Esophagus squamous epithelium (tissue), 5 donors: ENCODE measurements at places on chromosomes 3 and 15.

DNA sequence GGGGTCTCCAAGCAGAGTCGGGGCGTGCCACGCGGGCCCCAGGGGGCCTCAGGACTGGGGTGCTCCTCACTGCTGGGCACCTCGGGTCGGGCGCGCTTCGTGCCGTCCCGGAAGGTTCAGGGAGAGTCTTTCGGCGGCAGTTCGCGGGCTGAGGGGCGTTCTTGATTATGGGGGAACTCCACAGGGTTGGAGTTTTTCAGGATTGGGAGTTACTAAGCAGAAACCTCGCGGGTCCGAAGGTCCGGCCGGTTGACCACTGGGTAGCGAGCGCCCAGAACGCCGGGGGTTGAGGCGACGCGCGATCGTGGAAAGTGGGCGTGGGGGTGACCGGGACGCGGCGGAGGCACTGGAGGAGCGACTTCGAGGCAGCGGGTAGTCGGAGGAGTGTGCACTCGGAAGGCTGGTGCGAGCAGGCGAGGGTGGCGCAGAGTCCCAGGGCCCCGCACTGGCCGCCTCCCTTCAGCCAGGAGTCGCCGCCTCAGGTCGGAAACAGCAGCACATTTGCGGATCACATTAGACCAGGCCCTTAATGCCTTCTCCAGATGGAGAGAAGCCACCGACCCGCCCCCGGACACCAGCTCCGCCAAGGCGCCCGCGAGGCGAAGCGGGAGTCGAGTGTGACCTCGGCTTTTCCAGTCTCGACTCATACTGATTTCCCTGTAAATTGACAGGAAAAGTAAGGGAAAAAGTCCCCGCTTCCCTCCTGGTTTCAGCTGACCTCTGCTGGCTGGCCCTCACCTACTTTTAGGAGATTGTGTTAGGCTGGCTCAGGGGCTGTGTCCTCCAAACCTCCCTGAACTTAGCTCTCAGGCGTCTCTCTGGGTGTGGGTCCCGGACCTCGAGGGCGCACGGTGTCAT lies 685 bp downstream of the ADAMTSL3 start:
- DNase-seq: no peak

DNA sequence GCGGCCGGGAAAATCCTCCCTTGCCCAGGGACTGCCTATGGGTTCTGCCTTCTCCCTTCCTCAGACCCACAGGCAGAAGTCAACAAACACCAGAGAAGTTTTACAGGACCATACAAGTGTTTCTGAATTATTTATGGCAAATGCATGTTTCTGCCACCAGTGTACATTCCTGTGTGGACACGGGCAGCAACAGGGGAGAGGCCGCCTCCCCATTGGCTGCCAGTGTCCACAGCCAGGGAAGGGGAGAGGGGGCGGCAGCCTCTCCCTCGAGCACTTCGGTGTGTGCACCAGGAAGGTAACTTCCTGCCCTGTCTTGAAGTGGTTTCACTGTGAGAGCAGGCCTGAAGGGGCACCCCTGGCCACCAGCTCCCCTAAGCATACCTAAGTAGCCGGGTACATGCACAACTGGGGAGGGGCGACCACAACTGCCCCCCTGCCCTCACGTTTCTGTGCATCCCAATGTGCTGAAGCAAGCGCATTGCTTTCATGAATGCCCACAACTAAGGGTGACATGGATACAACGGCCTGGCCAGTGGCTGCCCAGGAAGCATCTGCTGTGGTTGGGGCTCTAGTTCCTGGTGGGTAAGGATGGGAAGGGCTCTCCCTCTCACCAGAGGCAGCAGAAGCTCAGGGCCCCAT lies 14.8 kb upstream of the SHISA5 start:
- no peak for DNase-seq

GRCh38 chr3:170079536-170080165 lies 41.9 kb downstream of the GPR160 start:
- no peak for DNase-seq

- DNase-seq: no peak
Measured at GRCh38 chr3:13619661-13620230, 70.8 kb downstream of the FBLN2 start.

GRCh38 chr3:48708481-48708889 lies 8.5 kb downstream of the IP6K2 start:
- DNase-seq: no peak

DNA sequence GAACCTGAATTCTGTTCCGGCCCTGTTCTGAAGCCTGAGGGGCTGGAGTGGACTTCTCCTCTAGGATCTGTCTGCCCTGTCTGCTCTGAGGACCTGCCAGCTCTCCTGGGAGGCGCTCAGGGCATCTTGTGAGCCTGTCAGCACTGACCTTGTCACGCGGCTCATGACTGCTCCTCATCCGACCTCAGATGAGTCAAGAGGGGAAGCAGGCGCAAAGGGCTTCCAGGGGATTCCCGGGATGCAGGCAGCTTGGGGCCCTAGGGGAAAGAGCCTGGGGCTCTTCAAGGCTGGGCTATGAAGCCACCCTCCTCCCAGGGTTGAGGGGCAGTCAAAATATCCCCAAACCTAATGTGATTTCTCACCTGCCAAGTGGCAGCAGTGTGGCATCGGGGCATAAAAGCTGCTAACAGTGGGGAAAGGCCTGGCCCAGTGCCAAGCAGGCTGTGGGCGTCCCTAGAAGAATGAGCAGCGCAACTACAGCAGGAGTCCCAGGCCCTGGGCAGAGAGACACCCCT lies 27.6 kb upstream of the ANKDD1A start:
- DNase-seq: no peak

GRCh38 chr15:47794252-47794914 lies 77.1 kb downstream of the SEMA6D start:
- no peak for DNase-seq

- DNase-seq: no peak
Measured at GRCh38 chr3:86051058-86051457, 939.9 kb downstream of the VGLL3 start.

DNA sequence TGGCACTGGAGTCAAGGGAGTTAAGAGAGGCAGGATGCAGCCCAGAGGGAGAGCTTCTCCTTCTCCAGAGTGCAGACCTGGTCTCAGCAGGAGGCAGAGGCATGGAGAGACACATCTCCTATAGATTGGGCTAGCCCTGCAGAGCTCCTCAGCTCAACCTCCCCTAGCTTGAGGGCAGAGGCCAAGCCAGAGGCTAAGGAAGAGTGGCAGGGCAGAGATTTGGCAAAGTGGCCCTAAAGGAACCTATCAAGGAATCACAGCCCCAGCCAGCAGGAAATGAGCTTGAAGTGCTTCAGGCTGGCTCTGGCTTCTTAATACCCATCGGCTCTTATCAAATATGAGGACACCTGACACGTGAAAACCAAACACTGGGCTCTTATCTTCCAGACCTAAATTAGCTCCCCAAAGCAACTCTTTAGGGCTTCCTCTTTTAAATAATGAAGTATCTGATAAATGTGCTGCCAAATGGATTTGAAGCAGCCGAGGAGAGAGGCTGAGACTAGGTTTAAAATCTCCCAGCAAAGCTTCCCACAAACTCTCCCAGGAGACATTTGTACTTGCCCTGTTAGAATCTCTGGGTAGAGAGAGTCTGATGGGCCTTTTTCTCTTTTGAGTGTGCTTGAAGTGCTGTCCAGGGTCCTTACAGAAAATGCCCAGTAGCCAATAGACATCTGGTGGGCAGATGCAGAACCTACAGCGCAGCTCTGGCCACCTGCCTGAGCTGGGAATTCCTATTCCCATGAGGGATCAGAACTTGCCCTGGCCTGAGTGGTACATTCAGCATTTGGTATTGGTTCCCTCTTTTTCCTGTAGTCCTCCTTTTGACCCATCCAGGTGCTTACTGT lies 271.4 kb downstream of the CLSTN2 start:
- DNase-seq: no peak

- DNase-seq: no peak
Measured at GRCh38 chr3:20250786-20251185, 64.8 kb upstream of the SGO1 start.

DNA sequence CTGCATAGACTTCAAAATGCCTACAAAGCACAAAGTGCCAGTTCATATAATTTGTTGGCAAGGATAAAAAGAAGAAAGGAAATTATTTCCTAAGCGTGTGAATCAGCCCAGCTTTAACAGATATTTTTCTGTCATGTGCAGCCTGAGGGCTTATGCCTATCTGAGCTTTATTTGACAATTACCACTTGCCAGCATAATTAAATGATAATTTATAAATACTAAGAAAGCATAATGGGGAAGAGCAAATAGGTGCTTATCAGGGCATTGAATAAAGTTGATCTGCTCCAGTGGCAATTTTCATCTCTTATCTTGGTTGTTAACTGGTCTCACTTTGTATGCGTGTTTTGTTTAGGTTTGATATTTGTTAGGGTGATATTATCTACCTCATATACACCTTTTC lies 313.4 kb upstream of the DNAJC19 start:
- no peak for DNase-seq

DNA sequence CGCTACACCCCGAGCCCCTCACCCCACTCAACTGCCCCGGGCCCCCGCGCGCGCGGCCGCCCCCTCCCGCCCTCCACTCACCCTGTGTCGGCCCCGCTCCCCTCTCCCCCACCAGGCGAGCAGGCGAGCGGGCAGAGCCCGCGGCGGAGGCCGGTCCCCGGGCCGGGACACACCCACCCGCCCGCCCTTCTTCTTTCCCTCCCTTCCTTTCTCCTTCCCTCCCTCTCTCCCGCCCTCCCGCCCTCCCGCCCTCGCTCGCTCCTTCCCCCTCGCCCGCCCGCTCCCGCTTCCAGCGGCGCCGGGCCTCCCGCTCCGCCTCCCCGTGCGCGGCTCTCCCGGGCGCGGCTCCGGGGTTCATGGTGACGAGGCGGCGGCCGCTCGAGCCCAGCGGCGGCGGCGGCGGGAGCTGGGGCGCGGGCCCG lies at the start of gene CTDSPL:
TSS of gene CTDSPL (plus strand) at position 261 of the 422 bp plus-strand sequence. CDS start 320 bp downstream, outside the sequence.
- no peak for DNase-seq

DNA sequence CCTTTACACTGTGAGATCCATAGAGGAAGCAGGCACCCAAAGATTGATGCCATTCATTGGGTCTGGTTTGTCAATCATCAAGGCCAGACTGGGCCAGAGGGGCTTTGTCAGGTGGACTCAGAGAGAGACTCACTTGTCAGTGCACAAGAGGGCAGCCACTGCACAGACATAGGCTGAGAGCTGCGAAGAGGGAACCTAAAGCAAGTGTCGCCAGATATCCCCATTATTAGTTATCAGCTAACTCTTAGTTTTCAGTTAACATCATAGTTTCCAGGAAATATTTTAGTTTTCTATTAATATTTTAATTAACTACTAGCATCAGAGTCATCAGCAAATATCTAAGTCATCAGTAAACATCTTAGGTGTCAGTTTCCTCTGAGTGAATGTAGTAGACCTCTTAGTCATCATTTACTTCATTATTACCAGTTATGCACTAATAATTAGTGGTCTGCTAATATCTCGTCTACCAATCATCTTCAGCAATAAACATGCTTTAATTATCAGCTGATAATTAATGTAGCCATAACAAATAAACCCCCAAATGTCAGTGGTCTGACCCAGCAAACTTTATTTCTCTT lies 41.7 kb upstream of the LIMD1 start:
- no peak for DNase-seq

GRCh38 chr15:31461375-31461774 lies 134.7 kb downstream of the KLF13 start:
- DNase-seq: no peak

GRCh38 chr3:125192190-125193035 lies 20.1 kb downstream of the SLC12A8 start:
- no peak for DNase-seq

DNA sequence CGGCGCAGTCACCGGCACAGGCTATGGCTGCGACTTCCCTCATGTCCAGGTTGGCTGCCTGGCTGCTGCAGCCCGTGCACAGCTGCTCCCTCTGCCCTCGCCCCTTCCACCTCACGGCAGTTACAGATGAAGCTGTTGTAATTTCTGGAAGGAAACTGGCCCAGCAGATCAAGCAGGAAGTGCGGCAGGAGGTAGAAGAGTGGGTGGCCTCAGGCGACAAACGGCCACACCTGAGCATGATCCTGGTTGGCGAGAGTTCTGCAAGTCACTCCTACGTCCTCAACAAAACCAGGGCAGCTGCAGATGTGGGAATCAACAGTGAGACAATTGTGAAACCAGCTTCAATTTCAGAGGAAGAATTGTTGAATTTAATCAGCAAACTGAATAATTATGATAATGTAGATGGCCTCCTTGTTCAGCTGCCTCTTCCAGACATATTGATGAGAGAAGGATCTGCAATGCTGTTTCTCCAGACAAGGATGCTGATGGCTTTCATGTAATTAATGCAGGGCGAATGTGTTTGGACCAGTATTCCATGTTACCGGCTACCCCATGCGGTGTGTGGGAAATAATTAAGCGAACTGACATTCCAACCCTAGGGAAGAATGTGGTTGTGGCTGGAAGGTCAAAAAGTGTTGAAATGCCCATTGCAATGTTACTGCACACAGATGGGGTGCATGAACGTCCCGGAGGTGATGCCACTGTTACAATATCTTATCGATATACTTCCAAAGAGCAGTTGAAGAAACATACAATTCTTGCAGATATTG lies 13.2 kb upstream of the GNB4 start:
- DNase-seq: no peak

GRCh38 chr15:67077641-67078215 lies 12.3 kb downstream of the SMAD3 start:
- DNase-seq: no peak

- DNase-seq: no peak
Measured at GRCh38 chr3:37329465-37329864, 155.1 kb upstream of the LRRFIP2 start.

- no peak for DNase-seq
Measured at GRCh38 chr3:101950985-101951733, 101.8 kb downstream of the NFKBIZ start.

DNA sequence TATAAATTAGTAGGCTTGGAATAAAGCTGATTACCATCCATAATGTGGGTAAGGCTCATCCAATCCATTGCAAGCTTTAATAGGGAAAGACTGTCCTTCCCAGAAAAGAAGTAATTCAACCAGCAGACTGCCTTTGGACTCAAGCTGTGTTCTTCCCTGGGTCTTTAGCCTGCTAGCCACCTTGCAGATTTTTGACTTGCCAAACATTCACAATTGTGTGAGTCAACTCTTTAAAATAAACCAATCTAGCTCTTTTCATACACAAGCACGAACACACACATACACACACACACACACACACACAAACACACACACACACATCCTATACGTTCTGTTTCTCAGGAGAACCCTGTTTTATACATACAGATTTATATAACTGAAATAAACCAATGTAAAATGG lies 248.1 kb downstream of the NAALADL2 start:
- no peak for DNase-seq

DNA sequence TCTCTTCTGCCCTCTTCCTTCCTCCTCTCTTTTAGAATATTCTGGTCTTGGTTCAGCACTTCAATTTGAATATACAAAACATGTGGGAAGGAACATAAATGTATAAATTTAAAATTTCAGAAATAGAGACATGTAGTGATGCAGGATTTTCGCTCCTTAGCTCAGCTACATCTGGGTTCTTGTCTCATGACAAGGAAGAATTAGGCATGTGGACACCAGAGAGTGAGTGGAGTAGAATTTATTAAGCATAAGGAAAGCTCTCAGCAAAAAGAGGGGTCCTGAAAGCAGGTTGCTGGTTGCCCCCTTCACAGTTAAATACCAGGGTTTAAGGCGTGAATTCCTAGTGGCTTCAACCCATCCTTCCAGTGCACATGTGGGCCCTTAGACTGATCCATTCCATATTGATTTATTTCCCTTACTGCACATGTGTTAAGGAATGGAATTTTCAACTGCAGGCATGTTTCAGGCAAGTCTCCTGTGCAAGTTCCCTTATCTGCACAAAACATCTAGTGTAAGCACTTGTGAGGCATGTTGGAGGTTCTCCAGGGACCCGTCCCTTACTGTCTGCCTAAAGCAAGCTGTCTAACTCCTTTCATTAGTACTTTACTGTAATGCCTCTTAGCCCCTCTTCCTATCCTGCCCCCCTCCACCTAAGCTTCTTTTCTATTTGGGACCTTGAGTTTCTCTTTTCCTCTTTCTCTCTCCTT lies 133.2 kb upstream of the STRIT1 start:
- no peak for DNase-seq

GRCh38 chr3:22372292-22373062 lies 621.5 kb upstream of the ZNF385D start:
- no peak for DNase-seq
